PC-3 (cell line): ENCODE measurements at places on chromosomes 1 and 21. TPM values are rescaled to one million over a fixed set of nuclear protein-coding genes. Genes with fewer than 3 reads are reported as not detected.

Gene TNFSF18
- total RNA-seq, result 0.69 TPM in 1 of 2 replicates, not detected in the other

Gene NEK2
- 42.7 and 47.5 TPM in 2 replicates for total RNA-seq

- DNase-seq, result peak; percentile 1
Observed at GRCh38 chr1:152623203-152623844, 421 bp upstream of the LCE3A start.

DNA sequence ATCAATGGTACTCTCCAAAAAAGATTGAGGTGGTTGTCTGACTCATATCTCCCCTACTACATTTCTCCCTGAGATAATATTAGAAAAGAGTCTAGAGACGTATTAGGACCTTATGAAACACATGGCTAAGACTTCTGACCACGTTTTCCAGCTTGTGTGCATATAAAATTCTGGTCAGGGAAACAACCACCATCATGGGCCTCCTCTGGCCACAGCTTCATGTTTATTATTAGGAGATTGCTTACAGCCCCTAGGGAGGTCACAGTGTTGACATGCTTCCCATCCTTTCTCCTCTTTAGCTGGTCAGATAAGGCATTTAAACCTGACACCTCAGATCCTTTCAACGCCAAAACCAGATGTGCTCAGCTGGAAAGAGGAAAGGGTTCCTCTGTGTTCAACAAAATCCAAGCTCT is 620.2 kb downstream of the PLPP3 start:
- no peak for DNase-seq

DNA sequence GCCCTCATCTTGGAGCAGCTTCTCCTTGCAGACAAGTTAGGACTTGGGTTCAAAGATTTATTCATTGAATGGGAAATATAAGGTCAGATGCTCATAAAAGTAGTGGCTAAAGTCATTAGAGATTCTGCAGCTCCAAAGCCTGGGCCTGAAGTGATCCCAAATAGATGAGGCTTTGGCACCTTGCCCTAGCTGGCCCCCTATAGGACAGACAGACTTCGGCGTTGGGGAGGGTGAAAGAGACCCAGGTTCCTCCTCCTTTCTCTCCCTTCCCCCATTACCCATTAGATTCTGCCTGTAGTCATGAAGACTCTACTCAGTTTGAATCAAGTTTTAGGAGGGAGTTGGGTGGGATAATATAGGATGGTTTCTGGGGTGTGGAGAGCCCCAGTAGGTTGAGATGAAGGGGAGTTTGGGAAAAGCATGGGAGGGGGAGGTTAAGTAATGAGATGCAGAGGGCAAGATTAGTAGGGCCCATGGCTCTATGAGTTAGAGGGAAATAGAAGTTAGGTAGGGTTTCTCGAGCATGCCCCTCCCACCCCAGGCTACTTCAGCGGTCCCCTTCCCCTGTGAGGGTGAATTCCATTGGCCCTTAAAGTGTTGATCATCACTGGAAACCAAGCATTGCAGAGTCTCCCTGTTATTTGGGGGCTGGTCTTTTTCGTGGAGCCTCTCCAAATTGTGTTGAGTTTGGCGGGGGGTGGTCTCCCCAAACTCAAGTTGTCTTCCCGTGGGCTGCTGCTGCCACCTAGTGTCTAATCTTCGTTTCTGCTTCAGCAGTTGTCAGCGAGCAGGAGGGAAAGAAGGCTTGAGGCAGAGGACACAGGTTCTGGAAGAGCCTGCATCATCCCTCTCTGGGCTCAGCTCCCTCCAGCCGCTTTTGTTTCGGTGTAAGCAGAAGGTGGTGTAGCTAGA is 2.1 kb upstream of the AHDC1 start:
- DNase-seq, result peak; percentile 69

DNA sequence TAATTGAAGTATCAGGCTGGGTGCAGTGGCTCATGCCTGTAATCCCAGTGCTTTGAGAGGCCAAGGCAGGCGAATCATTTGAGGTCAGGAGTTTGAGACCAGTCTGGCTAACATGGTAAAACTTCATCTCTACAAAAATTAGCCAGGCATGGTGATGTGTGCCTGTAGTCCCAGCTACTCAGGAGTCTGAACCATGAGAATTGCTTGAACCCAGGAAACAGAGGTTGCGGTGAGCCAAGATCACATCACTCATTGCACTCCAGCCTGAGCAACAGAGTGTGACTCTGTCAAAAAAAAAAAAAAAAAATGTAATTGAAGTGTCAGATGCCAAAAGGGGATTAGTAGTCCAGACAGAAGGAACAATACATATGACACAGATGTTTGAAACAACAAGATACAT is 56.7 kb downstream of the SLC44A5 start:
- no peak for DNase-seq

Gene GBP4
- 0.07 and 0.86 TPM in 2 replicates for total RNA-seq

Gene OLFML3
- total RNA-seq, result 7.0 TPM in 2 replicates

DNA sequence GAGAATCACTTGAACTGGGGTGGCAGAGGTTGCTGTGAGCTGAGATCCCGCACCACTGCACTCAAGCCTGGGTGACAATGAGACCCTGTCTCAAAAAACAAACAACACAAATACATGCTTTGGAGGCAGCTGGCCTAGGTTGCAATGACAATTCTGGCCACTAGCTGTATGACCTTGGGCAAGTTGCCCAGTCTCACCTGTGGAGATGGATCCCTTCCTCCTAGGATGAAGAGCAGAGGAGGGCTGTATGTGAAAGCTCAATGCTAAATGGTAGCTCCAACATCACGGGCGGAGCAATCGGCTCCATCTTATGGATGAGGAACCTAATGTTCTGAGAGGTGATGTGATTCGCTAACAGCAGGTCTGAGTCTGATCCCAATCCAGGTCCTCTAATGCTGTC is 20.6 kb downstream of the ADORA1 start:
- peak; percentile 57 for DNase-seq

- peak; percentile 88 for DNase-seq
Observed at GRCh38 chr1:51214615-51215131, 21.4 kb upstream of the RNF11 start.

Gene S100A13
- 307 and 350 TPM in 2 replicates for total RNA-seq

- DNase-seq, result peak; percentile 84
Observed at GRCh38 chr1:221263831-221264767, 384.9 kb downstream of the HLX start.

- no peak for DNase-seq
Observed at GRCh38 chr21:24948186-24948585, 659.1 kb downstream of the MRPL39 start.

Gene FCGR3B
- not detected in 2 replicates for total RNA-seq

DNA sequence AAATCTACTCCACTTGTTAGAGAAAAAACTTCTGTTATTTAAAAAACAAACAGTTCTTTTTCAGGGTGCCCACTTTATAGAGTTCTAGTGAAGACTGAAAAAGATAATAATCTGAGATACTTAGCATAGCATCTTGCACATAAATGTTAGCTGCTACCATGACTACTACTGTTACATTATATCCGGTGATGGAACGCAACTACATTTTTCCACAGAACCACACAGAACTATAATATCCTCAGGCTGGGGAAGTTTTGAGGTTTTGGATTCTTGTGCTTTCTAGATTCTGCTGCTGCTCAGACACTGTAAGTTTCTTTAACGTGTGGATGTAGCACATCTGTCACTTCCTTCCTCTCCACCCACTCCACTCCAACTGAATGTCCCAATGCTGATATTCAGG is 110.3 kb downstream of the PTPN14 start:
- DNase-seq, result no peak

DNA sequence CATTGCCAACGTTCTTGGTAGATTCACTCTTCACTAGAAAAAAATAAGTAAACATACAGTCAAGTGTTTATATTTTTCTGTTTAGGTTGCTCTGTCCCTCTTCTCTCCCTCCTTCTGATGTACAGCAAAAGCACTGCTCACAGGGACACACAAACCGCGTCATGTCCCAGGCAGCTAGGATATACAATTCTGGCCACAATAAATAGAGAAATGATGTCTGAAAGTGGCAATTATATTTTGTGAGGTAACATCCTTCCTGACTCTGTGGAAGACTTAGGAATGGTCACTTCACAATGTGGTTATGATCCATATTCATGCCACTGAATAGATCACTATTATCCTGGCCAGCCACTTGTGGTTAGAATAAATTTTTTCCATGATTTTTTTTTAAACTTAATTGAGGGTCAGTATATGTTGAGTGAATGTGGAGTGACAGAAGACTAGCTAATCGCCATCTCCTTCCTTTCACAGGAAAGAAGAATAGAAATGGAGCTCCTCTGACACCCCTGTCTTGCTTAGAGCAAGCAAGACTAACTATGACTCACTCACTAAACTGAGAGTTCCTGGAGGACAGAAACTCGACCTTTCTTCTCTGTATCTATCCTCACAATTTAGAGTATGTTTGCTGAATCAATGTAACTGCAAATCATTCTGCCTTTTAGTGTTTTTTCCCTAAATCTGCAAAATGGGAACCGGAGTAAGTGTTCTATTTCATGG is 54.0 kb downstream of the ZNHIT6 start:
- peak; percentile 82 for DNase-seq

- DNase-seq, result no peak
Observed at GRCh38 chr1:158089476-158089875, 91.2 kb upstream of the CD1D start.

Gene LCE2C
- total RNA-seq, result not detected in 2 replicates

GRCh38 chr1:21335750-21336224 is 45.5 kb upstream of the ECE1 start:
- DNase-seq, result peak; percentile 92

DNA sequence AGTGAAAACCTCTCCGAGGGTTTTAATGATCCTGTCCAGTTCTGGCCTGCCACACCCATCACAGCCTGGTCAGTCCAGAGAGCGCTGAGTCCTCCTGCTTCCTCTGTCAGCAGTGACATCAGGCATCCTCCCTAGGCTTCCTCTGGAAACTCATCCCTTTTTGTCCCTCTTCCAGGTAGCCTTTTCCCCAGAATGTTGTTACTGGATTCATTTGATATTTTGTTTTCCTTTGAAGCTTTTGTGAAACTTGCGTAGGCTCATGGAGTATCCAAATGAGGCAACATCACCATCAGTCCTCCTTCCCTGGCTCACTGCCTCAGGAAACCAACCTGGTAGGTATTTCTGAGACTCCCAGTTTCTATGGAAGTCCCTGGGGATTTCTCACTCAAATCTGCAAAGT is 27.0 kb upstream of the IGSF3 start:
- DNase-seq, result peak; percentile 71

- DNase-seq, result no peak
Observed at GRCh38 chr1:18045621-18046020, 62.0 kb upstream of the IGSF21 start.

GRCh38 chr1:172895761-172896160 is 155.0 kb downstream of the TNFSF18 start:
- peak; percentile 89 for DNase-seq

GRCh38 chr1:7209336-7209735 is 424.1 kb downstream of the CAMTA1 start:
- no peak for DNase-seq

DNA sequence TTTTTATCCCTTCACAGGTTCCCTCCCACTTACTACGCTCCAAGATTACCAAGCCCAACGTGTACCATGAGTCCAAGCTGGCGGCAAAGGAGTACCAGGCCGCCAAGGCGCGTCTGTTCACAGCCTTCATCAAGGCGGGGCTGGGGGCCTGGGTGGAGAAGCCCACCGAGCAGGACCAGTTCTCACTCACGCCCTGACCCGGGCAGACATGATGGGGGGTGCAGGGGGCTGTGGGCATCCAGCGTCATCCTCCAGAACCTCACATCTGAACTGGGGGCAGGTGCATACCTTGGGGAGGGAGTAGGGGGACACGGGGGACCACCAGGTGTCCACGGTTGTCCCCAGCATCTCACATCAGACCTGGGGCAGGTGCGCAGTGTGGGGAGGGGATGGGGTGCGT is 65.7 kb downstream of the POFUT2 start:
- DNase-seq, result no peak

DNA sequence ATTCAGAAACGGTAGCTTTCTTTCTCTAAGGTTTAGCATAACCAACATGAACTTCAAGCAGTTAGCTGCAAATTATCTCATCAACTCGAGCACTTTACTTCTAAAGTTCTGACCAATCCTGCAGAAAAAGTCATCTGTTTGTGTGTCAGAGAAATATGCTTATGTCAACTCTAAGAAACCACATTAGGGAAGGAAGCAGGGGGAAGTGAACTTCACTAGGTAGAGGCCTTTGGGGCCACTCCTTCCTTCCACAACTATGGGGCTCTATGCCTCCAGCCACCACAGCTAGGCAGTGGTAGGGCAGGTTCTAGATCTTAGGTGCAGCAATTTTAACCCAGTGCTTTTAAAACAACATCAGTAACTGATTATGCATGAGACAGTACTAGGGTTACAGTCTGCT is 375.9 kb downstream of the DSCAM start:
- no peak for DNase-seq

DNA sequence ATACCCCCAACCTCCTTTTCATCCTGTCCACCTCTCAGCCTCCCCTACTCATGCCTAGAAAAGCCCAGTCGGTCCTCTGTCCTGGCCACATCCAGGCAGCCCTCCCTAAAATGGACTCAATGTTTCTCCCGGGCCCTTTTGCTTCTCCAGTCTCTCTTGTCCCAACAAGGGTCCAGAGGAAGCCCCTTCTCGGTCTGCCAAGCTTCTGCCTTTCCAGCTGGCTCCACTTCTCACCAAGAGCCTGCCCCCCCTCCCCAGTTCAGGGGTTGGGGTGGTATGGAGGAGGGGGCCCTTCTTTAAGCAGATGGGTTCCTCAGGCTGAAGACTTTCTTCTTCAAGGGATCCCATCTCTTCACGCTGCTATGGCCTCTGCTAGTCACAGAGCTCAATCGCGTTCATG is 23.9 kb downstream of the RAB7B start:
- DNase-seq, result no peak

GRCh38 chr1:2049225-2049717 is 940 bp upstream of the PRKCZ start:
- DNase-seq, result peak; percentile 73

- no peak for DNase-seq
Observed at GRCh38 chr1:40122855-40123254, 25.8 kb upstream of the PPT1 start.

DNA sequence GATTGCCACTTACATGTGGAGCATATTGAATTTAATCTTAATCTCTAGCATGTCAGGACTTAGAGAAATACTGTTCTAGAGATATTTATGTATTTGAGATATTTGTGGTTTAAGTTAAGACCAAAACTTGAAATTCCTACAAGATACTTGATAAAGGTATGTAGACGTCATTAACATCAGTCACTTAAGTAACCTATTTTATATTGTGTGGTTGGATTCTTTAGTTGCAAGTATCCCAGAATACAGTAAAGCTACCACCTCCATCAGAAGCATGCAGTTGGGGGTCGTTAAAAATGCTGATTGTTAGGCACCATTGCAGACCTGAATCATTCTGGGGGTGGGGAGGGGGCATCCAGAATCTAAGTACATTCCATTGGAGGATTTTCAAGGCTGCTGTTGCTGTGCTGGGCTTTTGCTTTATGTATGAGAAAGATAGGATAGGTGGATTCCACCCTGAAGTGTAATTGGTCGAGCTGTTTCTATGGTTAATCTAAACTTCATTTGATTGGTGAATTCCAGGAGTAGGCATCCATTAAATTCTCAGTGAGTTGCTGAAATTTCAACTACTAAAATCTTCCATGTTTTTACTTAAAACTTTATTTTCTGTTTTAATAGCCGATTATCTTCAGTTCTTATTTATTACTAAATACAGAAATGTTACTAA is 4.0 kb downstream of the H3-3A start:
- DNase-seq, result no peak
